ENCODE measurements at places on chromosomes 6 and 20. TPM values are rescaled to one million over a fixed set of nuclear protein-coding genes. Genes with fewer than 3 reads are reported as not detected.

The RBM12 gene
- 161 TPM for total RNA-seq

The CALHM4 gene
- total RNA-seq = not detected

The UST gene
- total RNA-seq = 2.9 TPM

DNA sequence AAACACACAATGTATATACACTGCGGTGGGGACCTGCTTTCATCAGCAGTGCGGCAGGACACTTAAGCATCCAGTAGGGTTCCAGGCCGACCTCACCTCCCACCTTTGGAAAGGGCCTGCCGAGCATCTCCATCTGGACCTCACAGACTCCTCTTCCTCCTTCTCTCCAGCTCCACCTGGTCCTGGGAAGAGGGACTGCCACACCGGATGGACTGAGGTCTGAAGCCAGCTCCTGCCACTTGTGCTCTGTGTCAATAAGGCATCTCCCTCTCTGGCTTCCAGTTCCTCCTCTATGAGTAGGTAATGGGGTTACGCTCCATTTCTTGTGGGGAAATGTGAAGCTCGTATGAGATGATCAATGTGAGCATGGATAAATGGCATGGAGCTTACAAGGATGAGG lies 19.1 kb upstream of the NNAT start:
- no peak overlapping the region for H3K4me3 ChIP-seq
- H3K27me3 ChIP-seq = no peaks in the 10 kb centered on the region
- peaks cover 5% of the 10 kb centered on the region for H3K4me1 ChIP-seq
- no peak overlapping the region for H3K27ac ChIP-seq

DNA sequence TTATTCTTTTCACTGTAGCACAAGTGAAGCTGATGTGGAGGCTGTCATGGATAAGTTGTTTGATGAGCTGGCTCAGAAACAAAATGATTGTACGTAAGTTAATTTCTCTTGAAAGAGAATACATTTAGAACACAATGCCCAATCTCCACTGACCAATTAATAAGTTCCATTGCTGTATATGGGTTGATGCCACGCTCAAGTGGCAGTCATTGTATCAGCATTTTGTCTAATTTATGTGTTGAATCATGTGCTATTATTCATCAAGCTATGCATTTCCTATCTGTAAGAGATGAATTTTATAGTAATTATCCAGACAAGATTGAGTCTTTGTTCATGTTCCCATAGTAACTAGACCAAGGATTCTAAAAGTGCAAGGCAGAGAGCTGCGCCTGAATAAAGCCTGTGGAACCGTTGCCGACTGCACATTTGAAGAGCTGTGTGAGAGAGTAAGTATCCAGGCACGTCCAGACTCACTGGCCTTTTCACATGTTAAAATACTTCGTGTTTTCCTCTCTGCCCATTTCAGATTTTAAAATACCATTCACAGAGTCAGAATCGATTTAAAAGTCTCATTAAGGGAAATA lies 83.8 kb upstream of the FOXO3 start:
- H3K4me1 ChIP-seq = peaks cover 3% of the 10 kb centered on the region
- no peak overlapping the region for H3K27ac ChIP-seq
- H3K27me3 ChIP-seq = no peaks in the 10 kb centered on the region
- H3K36me3 ChIP-seq = peaks cover 5% of the 10 kb centered on the region
- H3K4me3 ChIP-seq = no peak overlapping the region
- no peak for DNase-seq

GRCh38 chr6:167405778-167406532 lies 81.1 kb downstream of the TTLL2 start:
- peaks cover 21% of the 10 kb centered on the region for H3K27me3 ChIP-seq
- no peak overlapping the region for H3K27ac ChIP-seq
- H3K4me1 ChIP-seq = peaks cover 16% of the 10 kb centered on the region

- no peak overlapping the region for H3K4me3 ChIP-seq
- H3K27me3 ChIP-seq = no peaks in the 10 kb centered on the region
- H3K27ac ChIP-seq = no peak overlapping the region
- no peak for DNase-seq
These were observed 208.2 kb upstream of the ZNF217 start for GRCh38 chr20:53801609-53802370.

DNA sequence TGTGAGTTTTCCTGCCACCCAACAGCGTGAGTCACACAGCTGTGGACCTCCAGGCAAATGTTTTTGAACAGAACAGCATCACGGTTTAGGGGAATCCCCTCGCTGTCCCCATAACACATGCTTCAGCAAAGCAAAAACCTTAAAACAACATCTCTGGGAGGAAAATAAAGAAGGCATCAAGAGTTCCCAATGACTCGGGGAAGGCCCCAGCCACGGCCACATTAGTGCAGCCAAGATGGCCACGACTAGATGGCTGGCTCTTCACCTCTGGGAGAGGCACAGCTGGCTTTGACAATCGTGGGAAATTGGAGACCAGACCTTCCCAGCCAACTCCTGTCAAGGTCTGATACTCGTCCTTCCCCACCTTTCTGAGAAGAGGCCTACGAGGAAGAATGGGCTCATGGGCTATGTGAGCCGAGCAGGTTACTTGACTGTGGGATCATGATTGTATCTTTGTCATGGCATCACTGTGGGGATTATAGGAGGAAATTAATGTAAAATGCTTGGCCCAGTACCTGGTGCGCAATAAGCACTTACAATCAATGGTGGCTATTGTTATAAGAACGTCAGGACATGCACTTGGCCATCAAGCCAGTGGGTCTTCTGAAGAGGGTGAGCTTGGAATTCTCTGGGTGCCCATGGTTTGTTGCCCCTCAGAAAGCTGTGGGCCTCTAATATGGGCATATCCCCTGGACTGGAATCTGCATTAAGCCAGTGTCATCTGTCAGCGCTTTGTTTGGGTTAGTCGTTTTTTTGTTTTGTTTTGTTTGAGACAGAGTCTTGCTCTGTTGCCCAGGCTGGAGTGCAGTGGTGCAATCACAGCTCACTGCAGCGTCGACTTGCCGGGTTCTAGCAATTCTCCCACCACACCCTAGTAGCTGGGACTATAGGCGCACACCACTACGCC lies 43.6 kb downstream of the FGD2 start:
- no peaks in the 10 kb centered on the region for H3K36me3 ChIP-seq
- peaks cover 11% of the 10 kb centered on the region for H3K27me3 ChIP-seq
- DNase-seq = no peak
- H3K4me3 ChIP-seq = no peak overlapping the region
- H3K27ac ChIP-seq = no peak overlapping the region
